ENCODE measurements at places on chromosomes 6 and 20.
A peak's percentile ranks its signal among the peaks of the same experiment; 100 is the strongest.

DNA sequence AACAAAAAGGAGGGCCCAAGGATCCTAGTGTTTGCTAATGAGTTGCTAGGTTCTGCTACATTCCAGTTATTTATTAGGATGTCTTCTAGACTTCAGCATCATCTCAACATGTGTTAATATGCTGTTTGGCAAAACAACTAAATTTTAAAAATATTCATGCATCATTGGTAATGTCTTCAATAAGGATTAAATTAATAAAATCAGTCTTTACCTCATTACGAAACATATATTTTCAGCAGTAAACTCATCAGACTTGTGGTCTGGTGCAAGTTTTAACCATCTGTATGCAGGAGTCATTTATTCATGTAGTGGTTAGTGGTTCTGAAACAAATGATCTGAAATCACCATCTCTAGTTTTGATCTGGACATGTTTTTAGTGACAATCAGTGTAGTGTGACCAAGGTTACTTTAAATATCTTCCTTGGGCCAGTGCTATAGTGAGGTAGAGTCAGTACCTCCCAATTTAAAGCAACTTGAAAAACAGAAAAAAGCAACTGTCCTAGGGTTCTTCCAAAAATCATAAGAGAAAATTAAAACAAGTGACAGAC, 85.0 kb upstream of the KCNK16 start:
- no peak for DNase-seq

- peak; percentile 98 for DNase-seq
These were observed 14.5 kb downstream of the TREM1 start for GRCh38 chr6:41271901-41272395.

- no peak for DNase-seq
These were observed 12.9 kb upstream of the HIVEP1 start for GRCh38 chr6:11999246-11999645.

DNA sequence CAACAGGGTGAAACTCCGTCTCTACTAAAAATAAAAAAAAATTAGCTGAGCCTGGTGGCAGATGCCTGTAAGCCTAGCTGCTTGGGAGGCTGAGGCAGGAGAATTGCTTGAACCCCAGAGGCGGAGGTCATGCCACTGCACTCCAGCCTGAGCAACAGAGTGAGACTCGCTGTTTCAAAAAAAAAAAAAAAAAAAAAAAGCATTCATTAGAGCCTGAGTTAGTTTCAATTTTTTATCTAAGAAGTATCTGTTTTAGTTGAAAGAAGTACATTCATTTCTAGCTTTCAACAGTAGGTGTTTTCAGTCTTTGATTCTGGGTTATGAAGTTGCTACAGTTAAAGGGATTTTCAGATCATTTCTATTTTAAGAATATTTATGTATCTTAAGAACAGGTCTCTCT, 42.2 kb downstream of the ZNF292 start:
- no peak for DNase-seq

DNA sequence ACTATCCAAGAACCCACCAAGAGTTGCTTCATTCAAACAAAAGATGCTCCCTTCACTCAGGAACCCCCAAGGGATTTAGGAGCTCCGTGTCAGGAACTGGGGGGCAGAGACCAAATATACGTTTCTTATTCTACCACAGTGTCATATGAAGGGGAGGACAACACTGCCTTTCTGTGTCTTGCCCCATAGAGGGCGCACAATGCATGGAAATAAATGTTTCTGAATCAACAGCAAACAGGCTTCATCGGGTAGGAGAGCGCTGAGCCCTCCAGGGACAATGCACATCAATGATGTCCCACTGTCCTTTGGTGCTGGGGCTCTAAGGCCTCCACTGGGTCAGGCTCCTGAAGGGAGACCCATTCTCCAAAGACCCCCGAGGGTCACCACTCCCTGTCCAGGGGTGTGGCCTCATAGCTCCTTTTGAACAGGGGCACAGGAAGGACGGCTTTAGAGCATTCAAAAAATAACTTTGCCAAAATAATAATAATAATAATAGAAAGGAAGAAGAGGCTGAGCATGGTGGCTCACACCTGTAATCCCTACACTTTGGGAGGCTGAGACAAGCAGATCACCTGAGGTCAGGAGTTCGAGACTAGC, 31.1 kb downstream of the PLG start:
- DNase-seq: peak; percentile 65

DNA sequence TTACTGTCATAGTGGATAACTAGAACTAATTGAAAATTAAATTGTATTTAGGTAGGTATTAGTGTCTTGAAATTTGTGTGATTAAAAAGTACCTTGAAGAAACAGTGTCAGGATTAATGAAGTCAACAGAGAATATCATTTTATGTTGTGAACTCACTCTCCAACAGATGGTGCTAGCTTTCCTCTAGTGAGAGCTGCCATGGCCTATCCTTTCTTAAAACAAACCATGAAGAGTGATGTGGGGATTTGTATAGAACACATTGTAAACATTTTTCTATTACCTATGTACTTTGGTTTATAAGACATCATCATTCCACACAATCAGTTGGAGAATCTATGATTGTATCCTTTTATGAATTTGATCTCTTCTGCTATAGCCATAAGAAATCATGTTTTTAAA, 4.8 kb upstream of the SRSF12 start:
- peak; percentile 64 for DNase-seq

GRCh38 chr20:63973636-63974401, 4.1 kb upstream of the ZNF512B start:
- DNase-seq: peak; percentile 87

- DNase-seq: no peak
These were observed 39.3 kb downstream of the TSBP1 start for GRCh38 chr6:32332433-32332832.

- no peak for DNase-seq
These were observed 81.6 kb downstream of the OLIG3 start for GRCh38 chr6:137412562-137412961.
